ENCODE measurements at places on chromosomes 16 and 17.

GRCh38 chr17:56157845-56158244, 4.6 kb downstream of the ANKFN1 start:
- DNase-seq = no peak

DNA sequence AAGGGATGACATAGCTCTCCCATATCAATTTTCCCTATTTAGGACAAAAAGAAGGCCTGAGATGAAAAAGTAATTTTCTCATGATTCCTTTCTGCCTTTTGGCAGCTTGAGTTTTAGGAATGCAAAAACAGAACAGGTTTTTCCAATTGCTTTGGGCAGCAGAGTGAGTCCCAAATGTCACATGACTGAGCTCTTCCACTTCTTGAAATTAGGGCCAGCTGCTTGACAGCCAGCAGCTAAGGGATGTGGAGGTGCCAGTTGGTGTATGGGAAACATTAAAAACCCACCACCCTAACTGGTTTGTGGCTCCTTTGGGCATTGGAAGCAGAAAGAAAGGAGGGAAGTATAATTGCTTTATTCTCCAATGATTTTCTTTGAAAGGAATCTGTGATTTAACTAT, 133.8 kb upstream of the FAM20A start:
- DNase-seq = no peak

DNA sequence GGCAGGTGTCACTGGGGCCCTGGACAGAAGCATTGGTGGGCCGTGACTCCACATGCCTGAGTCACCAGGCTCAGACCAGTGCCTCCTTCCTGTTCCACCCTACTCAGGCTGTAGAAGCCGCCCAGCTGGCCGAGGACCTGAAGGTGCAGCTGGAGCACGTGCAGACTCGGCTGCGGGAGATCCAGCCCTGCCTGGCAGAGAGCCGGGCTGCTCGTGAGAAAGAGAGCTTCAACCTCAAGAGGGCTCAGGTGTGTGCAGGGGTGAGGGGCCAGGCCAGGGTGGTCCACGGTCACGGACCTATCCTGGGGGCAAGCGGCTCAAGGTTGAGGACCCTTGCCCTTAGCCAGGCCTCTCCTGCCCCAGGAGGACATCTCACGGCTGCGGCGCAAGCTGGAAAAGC, 9.6 kb downstream of the RNF40 start:
- DNase-seq = no peak

DNA sequence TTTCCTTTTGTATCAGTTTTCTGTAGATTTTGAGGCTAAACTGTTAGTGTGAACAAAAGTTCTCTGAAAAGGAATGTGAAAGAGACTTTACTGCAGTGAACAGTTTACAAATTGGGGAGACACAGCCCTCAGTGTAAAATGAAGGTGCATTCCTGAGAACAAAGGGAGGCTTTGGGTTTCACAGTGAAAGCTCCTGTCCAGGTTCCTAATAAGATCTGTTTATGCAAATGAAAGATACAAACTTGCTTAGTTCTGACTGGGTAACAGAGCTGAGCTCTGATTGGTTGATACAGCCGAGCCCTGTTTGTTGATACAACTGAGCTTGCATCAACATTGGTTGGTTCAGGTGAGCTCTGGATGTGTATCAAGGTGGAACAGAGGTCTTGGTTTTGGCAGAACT, 8.3 kb upstream of the CDRT15 start:
- no peak for DNase-seq

DNA sequence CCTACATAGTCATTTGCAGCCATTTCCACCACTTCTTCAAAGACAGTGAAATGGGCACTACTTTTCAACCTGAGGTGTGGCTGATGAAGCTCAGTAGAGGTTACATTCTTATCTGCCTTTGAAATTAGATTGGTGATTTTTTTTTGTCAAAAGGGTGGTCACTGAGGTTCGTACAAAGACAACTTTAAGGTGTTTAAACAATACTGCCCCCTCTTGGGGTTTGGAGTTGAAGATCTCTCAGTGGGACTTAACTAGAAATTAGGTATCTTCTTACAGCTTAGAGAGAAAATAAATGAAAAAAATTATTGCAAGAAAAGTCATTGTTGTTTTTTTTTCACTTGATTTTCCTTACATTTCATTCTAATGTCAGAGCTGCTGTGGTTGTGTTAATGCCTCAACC, 713.2 kb downstream of the CDH11 start:
- DNase-seq = no peak

Data from fibroblast of skin of back (primary cell).